ENCODE measurements at places on chromosomes 12 and 14. TPM values are rescaled to one million over a fixed set of nuclear protein-coding genes. Genes with fewer than 3 reads are reported as not detected.

Gene GEMIN2
- polyA plus RNA-seq = 6.6 TPM

Gene NOXRED1
- polyA plus RNA-seq = 0.57 TPM

Gene RTL1
- 2.6 TPM for polyA plus RNA-seq

Gene TAS2R43
- polyA plus RNA-seq = not detected

Gene MYH7
- polyA plus RNA-seq = 4.3 TPM

Gene BDKRB2
- 1.5 TPM for polyA plus RNA-seq

Gene KRT2
- 0.16 TPM for polyA plus RNA-seq

Gene CNTN1
- polyA plus RNA-seq = 3.8 TPM

Gene RAD51B
- polyA plus RNA-seq = 2.3 TPM

Gene OTUB2
- 0.48 TPM for polyA plus RNA-seq

Gene NOS1
- polyA plus RNA-seq = 0.26 TPM

Gene OR6C2
- polyA plus RNA-seq = not detected

Gene AEBP2
- 32.9 TPM for polyA plus RNA-seq

Gene TBC1D30
- 1.2 TPM for polyA plus RNA-seq

Gene GPR33
- polyA plus RNA-seq = not detected

Gene GLIPR1L2
- polyA plus RNA-seq = 1.0 TPM

Gene SLC39A5
- not detected for polyA plus RNA-seq

DNA sequence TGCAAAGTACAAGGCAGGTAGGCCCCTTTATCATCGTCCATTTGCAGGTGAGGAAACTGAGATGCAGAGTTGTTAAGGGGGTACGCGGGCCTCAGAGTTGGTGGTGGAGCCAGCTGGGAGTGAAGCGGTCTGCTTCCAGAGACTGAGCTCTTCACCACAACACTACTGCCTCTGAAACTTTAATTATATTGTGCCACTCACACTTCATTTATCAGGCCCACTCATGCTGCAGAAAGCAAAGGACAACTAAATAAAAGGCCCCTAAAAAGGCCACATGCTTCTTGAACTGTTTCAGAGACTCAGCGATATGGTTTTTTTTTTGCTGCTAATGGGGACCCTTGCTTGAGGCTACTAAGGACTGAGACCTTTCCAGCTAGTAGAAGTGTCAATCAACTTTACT, 153.1 kb downstream of the TTC7B start:
- H3K27me3 ChIP-seq = no peaks in the 10 kb centered on the region
- H3K36me3 ChIP-seq = no peaks in the 10 kb centered on the region
- H3K27ac ChIP-seq = no peak overlapping the region
- no peak for DNase-seq
- no peaks in the 10 kb centered on the region for H3K4me1 ChIP-seq

GRCh38 chr14:25197885-25198284, 147.9 kb upstream of the STXBP6 start:
- H3K4me1 ChIP-seq = no peaks in the 10 kb centered on the region
- DNase-seq = no peak
- H3K4me3 ChIP-seq = no peak overlapping the region
- no peaks in the 10 kb centered on the region for H3K27me3 ChIP-seq
- H3K36me3 ChIP-seq = no peaks in the 10 kb centered on the region

DNA sequence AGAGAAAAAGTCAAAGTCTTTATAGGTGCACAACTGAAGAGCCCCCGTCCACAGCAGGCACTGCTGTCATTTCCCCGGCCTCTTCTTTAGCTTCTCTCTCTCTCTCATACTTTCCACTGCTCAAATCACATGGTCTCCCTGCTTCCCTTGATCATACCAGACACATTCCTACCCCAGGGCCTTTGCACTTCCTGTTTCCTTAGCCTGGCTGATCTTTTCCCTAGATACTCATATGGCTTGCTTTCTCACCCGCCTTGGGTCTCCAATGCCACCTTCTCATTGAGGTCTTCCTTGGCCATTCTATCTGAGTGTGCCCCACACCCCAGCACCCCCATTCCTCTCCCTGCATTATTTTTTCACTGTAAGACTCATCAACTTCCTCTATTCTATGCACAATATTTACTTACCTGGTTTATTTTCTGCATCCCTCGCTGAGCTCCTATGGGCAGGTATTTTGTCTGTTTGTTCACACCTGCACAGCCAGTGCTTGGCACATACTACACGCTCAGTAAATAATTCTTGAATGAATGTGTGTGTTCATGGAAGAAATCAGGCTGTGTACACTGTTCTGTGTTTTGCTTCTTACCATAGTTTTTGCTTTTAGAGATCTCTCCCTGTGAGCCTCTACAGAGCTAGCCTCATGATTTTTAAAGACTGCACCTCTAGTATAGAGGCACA, 31.9 kb downstream of the SERPINA1 start:
- H3K36me3 ChIP-seq = no peaks in the 10 kb centered on the region
- no peak for DNase-seq
- H3K4me3 ChIP-seq = no peak overlapping the region

DNA sequence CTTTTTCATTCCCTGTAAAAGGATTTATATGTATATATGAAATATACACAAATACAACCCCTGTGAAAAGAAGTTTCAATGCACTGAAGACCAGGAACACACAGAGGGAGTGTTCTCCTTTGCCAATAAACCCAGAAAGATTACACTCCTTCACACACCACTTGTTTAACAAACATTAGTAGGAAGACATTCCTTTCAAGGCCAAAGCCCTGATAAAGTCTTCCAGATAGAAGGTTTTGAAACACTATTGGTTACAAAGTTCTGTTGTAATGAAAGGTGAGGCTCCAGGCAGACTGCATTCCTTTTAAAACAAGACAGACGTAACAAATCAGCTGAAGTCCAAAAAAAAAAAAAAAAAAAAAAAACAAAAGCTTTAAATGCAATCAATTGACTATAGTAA, 81.0 kb downstream of the PTPN21 start:
- no peaks in the 10 kb centered on the region for H3K27me3 ChIP-seq
- peaks cover 11% of the 10 kb centered on the region for H3K4me1 ChIP-seq
- no peaks in the 10 kb centered on the region for H3K36me3 ChIP-seq
- no peak overlapping the region for H3K27ac ChIP-seq
- no peak overlapping the region for H3K4me3 ChIP-seq

- no peaks in the 10 kb centered on the region for H3K36me3 ChIP-seq
- peaks cover 12% of the 10 kb centered on the region for H3K4me1 ChIP-seq
- no peak overlapping the region for H3K4me3 ChIP-seq
These were observed 2.8 kb upstream of the ALX1 start for GRCh38 chr12:85277191-85277590.

- H3K4me3 ChIP-seq = no peak overlapping the region
- H3K4me1 ChIP-seq = no peaks in the 10 kb centered on the region
- no peaks in the 10 kb centered on the region for H3K27me3 ChIP-seq
These were observed 33.6 kb downstream of the TEP1 start for GRCh38 chr14:20379743-20380142.

GRCh38 chr14:89724628-89724960, 229.9 kb downstream of the EFCAB11 start:
- DNase-seq = no peak
- no peaks in the 10 kb centered on the region for H3K27me3 ChIP-seq
- H3K36me3 ChIP-seq = no peaks in the 10 kb centered on the region
- no peak overlapping the region for H3K27ac ChIP-seq
- H3K4me3 ChIP-seq = no peak overlapping the region

DNA sequence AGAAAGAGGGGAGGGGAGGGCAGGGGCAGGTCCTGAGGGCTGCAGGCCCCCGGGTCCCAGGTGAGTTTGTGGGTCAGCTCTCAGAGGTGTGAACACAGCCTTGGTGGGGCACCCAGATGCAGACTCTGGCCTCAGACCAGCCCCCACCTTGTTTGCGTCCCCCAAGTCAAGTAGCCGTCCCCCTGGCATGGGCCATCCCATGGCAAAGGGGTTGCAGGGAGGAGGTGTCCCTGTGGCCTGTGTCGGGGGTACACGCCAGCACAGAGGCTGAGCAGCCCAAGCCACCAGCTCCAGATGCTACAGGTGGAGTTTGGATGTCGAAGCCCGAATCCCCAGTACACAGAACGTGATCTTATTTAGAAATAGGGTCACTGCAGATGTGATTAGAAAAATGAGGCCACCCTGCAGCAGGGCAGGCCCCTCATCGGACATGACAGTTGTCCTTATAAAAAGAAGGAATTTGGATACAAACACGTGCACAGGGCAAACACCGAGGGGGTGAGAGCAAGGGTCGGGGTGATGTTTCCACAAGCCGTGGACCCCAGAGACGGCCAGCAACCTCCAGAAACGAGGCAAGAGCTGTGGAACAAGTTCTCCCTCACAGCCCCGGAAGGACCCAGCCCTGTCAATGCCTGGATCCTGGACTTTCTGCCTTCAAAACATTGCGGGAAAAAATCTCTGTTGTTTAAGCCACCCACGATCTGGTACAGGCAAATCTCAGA, 141.2 kb upstream of the C14orf180 start:
- peaks cover 13% of the 10 kb centered on the region for H3K4me1 ChIP-seq
- no peak overlapping the region for H3K4me3 ChIP-seq
- H3K27ac ChIP-seq = no peak overlapping the region
- DNase-seq = no peak
- no peaks in the 10 kb centered on the region for H3K36me3 ChIP-seq

DNA sequence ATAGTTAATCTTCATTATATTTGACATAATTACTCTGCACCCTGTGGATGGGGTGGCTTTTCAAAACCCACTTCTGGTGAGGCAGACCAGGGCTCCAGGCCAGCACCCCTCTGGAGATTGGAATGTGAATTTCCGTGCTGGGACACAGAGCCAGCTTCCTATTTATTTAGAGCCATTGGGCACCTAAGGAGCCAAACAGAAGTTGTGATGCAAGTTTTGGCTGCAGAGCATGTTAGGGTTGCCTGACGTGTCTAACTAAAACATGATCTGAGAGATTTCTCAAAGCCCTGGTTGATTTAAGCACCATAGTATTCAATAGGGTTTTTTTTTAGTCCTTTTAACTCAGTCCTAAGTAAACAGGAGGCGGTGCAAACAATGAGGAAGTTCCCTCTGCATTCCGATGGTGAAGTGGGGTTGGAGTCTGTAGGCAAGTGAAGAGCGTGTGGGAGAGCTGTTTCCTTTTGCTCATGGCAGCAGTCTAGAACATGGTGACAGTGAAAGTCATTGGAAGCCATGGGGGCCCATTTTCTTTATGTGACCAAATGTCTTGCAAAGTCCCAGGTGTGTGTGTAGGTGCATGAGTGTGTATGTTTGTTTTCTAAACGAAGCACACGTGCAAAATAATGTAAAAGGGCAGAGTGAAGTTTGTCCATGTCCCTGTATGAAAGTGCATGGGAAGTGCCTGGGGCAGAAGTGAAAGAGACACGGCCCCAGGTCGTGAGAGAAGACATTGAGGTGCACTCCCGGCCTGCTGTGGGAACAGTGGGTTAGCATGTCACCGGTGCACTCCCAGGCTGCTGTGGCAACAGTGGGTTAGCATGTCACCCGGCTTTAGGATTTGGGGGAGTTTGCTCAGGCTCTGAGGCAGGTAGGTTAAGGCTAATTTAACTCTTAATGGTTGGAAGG, 117.7 kb downstream of the PRKCH start:
- no peak overlapping the region for H3K27ac ChIP-seq
- no peak for DNase-seq
- no peaks in the 10 kb centered on the region for H3K36me3 ChIP-seq

- H3K4me3 ChIP-seq = no peak overlapping the region
- DNase-seq = peak; percentile 72
- H3K36me3 ChIP-seq = no peaks in the 10 kb centered on the region
These were observed 21.9 kb upstream of the CIPC start for GRCh38 chr14:77076113-77076631.

DNA sequence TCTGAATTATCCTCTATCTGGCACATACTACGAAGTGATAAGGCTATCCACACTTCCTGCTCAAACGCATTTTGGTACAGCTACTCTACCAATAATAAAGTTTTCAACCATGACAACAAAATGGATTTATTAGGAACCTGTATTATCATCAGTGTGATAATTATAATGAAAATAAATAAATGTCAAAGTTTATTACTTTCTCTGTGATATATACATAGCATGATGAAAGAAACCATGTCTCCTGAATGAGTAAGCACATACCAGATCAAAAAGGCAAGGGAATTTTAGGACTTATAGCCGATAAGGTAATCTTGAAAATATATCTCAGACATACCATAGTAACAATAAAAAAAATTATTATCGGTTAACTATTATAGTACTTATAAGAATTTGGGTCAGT, 61.1 kb downstream of the CPNE8 start:
- H3K27ac ChIP-seq = no peak overlapping the region
- H3K4me1 ChIP-seq = peaks cover 8% of the 10 kb centered on the region
- H3K36me3 ChIP-seq = no peaks in the 10 kb centered on the region
- DNase-seq = no peak
- H3K4me3 ChIP-seq = no peak overlapping the region
- no peaks in the 10 kb centered on the region for H3K27me3 ChIP-seq

- DNase-seq = peak; percentile 88
- H3K4me3 ChIP-seq = no peak overlapping the region
- H3K27ac ChIP-seq = no peak overlapping the region
- H3K36me3 ChIP-seq = peaks cover 17% of the 10 kb centered on the region
- H3K27me3 ChIP-seq = no peaks in the 10 kb centered on the region
These were observed 37.6 kb downstream of the PACS2 start for GRCh38 chr14:105351920-105352851.

GRCh38 chr12:69495071-69495470, 24.9 kb downstream of the FRS2 start:
- no peak overlapping the region for H3K4me3 ChIP-seq
- H3K36me3 ChIP-seq = no peaks in the 10 kb centered on the region
- H3K4me1 ChIP-seq = peaks cover 15% of the 10 kb centered on the region
- DNase-seq = no peak
- no peak overlapping the region for H3K27ac ChIP-seq
- no peaks in the 10 kb centered on the region for H3K27me3 ChIP-seq

GRCh38 chr12:57966536-57966935, 25.2 kb downstream of the ATP23 start:
- no peak overlapping the region for H3K4me3 ChIP-seq
- H3K27ac ChIP-seq = no peak overlapping the region
- H3K4me1 ChIP-seq = no peaks in the 10 kb centered on the region
- no peaks in the 10 kb centered on the region for H3K36me3 ChIP-seq

DNA sequence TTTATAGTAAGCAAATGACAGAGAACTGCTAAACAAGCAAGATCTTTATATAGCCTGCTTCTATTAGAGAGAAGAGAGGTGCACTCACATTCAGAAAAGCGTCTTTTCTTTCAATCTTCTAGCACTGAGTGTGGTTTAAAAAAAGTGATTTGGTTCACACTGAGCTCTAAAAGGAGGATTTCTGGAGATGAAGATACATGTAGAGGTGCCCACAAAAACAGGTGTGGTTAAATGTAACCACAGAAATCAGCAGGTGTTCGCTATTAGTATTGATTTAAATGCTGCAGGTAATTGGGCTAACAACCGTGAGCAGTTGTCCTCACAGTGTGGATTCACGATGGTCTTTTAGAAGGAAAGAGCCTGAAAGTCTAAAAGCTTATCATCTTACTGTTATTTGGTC, 10.7 kb downstream of the PKP2 start:
- no peaks in the 10 kb centered on the region for H3K4me1 ChIP-seq
- no peaks in the 10 kb centered on the region for H3K36me3 ChIP-seq
- DNase-seq = no peak
- no peak overlapping the region for H3K27ac ChIP-seq

Measured in adrenal gland (tissue), 19 donors.